Pancreas (tissue), 10 donors: ENCODE measurements at places on chromosomes 16 and 17. TPM values are rescaled to one million over a fixed set of nuclear protein-coding genes. Genes with fewer than 3 reads are reported as not detected.

Gene CCL18
- 0.98 TPM for total RNA-seq

Gene NXPH3
- 0.20 TPM for total RNA-seq

GRCh38 chr16:47486856-47487255, 25.7 kb downstream of the PHKB start:
- no peak for DNase-seq

DNA sequence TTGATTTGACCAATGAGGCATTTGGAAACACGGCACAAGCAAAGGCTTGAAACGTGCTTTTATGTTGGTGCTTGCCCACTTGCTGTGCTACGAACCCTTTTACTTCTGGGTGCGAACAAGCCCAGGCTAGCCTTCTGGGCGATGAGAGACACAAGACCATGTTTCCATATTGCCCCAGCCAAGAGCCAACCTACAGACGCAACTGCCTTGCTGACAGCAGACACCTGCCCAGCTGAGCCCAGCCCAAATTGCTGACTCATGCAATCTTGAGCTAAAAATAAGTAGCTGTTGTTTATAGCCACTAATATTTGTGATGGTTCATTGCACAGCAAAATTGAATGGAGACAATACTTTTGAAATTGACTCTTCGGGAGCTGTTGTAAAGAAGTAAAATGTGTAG, 464.5 kb downstream of the WWOX start:
- no peak for DNase-seq

- DNase-seq, result no peak
Observed at GRCh38 chr16:24900230-24900629, 54.5 kb downstream of the SLC5A11 start.

GRCh38 chr17:67526700-67527099, 149.6 kb downstream of the PITPNC1 start:
- DNase-seq, result no peak

DNA sequence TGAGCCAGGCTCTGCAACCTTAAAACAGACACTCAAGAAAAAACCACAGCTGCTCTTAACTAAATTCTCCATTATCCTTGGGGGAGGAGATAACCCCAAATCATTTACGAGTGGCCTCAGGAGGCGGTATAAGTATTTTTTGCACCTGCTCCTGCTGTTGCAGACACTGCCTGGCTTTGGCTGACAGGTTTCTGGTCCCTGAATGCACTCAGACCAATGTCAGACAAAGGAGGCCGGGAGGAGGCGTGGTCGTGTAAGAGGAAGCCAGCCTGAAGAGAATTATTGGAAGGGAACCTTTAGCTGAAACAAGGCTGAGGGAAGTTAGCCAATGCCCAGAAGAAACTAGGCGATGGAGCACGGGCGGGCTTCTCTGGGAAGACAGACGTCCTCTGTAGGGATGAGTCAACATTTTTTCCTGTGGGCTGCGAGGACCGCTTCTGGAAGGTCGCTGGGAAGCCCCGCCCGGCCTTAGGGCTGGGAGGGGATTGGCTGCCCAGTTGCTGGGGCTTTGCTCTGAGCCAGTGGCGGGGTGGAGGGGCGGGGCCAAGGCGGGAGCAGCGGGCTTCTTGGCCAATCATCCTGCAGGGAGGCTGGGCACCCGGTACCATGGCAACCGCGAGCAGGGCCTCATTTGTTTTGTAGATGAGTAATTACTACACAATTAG, 82.3 kb downstream of the CCDC182 start:
- peak; percentile 96 for DNase-seq

DNA sequence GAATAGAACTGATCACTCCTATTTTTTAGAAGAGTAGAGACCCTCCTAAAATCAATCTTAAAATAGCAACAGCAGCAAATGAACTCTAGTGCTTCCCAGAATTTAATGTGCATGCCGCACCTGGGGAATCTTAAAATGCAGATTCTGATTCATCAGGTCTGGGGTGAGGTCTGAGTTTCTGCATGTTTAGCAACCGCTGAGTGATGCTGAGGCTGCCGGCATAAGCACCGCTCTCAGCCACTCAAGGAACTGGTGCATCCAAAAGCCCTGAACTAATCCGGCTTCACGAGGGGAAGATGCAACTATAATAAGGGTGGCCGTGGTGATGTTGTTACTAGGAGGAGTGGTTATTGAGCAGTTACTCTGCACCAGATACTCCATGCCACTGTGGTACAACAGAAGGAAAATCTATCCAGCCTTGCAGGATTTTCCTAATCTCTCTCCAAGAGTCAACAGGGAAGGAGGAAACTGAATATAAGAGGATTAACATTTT, 19.7 kb downstream of the SDK2 start:
- no peak for DNase-seq

- DNase-seq, result no peak
Observed at GRCh38 chr17:34755981-34756636, 176.7 kb downstream of the TMEM132E start.

DNA sequence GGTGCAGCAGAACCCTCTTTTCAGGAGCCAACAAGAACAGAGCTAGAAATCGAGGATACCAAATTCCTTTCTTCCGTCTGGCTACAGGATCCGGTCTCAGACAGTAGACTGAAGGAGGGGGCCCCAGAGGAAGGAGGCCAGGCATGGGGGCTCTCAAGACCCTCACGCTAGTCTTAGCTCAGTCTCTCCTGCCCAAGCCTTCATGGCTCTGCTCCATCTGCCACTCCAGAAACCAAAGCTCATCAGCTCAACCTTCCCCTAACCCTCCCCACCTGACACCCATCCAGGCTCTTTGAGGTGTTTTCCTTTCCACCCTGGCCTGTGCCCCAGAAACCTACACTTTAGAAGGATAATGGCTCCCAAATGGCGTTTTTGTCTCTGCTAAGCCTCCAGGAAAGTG, 6.2 kb upstream of the TMEM92 start:
- DNase-seq, result peak; percentile 3
